ENCODE measurements at places on chromosomes 7 and 10.
A peak's percentile ranks its signal among the peaks of the same experiment; 100 is the strongest.

GRCh38 chr7:86328801-86329433 is 314.8 kb upstream of the GRM3 start:
- DNase-seq: no peak

- DNase-seq: no peak
These were observed 32.1 kb upstream of the PDSS1 start for GRCh38 chr10:26665080-26666048.

- no peak for DNase-seq
These were observed 37.3 kb downstream of the PLPP4 start for GRCh38 chr10:120494313-120494710.

- no peak for DNase-seq
These were observed 33.6 kb downstream of the ARID5B start for GRCh38 chr10:61935077-61935476.

GRCh38 chr10:112953174-112954159 is 3.4 kb downstream of the TCF7L2 start:
- no peak for DNase-seq

DNA sequence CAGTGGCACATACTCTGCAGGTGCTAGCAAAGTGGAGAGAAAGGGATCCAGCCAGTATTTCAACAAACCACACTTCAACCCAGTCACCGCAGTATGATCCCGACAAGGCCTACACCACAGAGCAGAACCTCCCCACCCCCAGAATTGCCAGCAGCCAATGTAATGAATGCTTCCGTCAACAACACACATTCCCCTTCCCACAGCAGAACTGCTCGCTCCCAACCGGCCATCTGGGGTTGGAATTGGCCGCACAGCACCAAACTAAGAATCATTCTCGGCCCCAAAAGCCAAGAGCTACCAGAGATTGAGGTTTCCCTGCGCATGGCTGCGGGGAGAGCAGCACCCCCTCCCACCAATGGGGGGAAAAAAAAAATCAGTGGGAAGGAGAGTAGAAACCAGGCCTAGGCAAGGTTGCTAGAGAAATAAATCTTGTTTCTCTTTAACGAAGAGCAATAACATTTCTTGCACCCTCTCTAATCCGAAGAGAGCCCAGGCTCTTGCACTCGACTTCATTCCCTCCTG is 1.1 kb downstream of the WASL start:
- DNase-seq: peak; percentile 65

- no peak for DNase-seq
These were observed 294.4 kb upstream of the NPVF start for GRCh38 chr7:25522727-25523126.

GRCh38 chr7:48101968-48102367 is 12.9 kb downstream of the UPP1 start:
- no peak for DNase-seq

DNA sequence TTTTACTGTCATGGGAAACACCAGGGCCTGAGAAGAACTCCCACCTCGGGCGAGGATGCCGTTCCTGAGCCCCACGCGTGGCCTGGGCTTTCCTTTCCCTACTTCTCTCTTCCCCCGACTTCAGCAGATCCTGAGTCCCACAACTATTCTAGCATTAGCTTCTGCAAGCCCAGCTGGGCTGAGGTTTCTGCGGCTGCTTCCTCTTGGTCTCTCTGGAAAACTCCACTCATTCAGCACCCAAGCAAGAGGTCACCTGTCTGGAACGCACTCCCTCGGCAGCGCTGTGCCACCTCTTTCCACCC is 761 bp upstream of the DOCK1 start:
- no peak for DNase-seq

GRCh38 chr10:73262105-73262730 is 9.8 kb upstream of the MRPS16 start:
- no peak for DNase-seq

DNA sequence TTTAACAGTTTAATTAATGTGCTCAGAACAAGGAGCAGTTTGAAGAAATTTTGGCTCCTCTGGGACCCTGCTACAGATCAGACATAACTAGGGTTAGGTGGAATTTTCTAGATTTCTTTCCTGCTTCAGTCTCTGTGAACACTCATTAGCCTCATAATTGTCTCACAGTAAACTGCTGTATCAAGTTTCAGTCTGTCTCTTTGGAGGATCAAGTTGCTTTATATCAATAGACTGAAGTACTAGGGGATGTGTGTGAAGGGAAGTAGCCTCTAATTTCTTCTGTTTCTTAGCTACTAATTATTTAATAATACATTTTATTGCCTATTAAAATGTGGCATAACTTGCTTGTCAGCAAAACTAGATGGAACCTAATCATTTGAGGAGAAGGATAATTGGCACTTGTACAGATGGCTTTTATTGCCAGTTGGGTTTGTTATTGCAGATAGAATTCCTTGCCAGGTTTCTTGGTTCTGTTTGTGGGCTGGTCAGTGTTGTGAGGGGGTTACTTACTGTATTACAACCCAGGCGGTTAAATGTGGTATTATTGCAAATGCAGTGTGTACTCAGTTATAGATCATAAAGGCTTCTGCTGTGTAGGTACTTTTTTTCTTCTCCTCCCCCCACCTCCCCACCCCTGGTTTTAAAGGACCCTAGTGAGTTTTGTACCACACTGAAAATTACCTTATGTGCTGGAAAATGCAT is 758.0 kb downstream of the AUTS2 start:
- DNase-seq: no peak

- DNase-seq: no peak
These were observed 302.0 kb downstream of the TFEC start for GRCh38 chr7:115728518-115728917.

GRCh38 chr10:112026438-112026837 is 157.1 kb downstream of the GPAM start:
- no peak for DNase-seq

- no peak for DNase-seq
These were observed 90.3 kb downstream of the GLCCI1 start for GRCh38 chr7:8058852-8059251.

DNA sequence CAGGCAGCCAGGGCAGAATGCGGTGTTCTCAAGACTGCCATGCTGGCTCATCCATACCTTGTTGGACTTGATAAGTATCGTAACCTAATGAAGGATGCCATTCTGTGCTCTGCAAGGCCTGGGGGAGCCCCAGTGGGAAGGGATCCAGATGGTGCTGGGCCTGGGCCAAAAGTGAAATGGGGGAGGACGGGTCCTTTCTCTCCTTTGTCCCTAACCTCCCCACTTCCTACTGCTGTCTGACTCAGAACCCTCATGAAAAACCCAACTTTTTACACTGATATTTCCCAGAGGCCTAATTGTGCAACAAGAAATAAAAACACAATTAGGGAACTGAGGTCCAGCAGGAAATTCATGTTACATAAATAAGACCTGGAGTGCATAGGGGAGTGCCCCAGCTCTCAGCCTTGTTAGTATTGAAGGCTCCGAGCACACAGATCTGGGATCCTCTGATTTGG is 193.7 kb upstream of the SVIL start:
- DNase-seq: no peak

DNA sequence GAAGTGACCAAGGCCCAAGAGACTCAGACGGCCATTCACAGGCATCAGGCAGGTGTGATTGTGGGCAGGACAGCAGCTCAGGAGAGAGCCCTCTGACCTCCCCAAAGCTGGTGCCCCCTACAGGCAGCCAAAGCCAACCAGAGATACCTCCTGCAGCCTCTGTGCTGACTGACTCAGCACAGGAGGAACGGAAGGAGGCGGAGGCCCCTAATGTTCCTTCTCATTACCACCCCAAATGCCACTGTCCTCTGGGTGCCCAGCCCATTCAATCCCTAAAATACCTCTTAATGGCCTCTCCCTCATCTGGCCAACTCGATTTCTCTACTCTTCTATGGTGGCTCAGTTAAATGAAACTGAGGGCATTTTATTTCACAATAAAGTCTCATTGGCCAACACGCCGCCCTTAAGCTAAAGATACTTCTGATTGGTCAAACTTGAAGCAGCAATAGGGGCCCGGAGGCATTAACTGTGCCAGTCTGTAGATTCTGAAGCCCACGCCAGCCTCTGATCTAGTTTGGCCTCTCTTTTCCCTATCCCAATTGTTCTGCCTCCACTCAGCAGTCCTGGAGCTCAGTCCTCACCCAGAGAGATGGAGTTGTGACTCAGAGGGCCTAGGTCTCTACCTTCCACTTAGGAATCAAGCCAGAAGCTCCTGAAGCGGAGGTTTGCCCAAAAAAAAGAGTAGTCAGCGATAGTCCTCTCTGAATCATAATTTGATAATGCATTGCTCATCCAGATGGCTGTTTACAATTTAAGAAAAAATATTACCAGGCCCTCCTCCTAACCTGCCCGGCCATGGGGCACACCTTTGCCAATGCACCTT is 1.2 kb downstream of the CYREN start:
- DNase-seq: peak; percentile 42

DNA sequence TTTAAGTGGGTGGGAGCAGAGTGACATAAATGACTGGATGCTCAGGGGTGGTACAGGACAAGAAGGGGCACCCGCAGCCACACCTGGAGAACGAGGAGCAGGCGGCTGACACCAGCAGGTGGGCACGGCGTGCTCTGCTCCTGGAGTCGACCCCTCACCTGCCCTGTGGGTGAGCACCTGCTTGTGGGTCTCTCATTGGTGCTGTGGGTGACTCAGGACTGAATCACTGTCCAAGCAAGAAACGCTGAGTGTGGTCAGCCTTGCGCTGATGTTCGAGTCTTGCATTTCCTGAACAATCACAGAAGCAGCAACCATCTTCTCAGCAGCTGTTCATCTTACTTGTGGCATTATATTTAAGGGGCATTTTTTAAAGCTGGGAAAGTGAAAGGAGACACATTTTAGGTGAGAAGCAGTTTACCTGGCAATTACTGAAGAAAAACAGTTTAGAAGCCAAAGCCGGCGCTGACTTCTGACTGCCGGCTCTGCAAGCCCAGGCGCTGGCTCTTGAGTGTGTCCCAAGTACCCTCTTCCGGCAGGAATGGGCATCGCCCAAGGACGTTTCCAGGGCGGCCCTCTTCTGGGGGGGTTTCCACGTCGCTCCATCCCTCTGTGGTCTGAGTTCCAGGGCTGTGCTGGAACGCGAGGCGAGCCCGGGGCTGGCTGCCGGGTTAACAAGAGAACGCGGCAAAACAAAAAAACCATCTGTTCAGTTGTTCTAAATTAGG is 145.2 kb upstream of the PFKP start:
- DNase-seq: no peak

DNA sequence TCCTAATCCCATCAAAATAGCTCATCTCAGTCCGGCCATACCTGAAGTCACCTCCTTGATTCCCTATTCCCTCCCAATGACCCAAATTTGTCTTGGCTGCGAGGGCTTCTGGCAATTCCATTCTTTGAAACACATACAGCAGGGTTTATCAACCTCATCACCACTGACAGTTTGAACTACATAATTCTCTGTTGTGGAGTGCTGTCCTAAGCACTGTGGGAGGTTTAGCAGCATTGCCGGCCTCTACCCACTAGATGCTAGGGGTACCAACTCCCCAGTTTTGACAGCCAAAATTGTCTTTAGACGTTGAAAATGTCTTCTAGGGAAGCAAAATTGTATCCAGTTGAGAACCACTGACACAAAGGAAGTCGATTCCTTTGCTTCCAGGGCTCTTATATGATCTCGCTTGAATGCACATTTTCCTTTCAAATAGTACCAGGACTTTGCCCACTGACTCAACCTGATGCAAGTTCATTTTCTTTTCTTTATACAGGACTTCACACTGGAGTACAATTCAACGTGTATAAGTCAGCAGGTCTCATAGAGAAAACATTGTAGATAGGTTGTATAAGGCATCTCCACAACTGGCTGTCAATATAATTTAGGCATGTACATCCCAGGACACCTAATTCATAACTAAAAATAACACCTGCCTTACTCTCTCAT is 133.3 kb downstream of the STRA8 start:
- no peak for DNase-seq

GRCh38 chr10:31129271-31129670 is 97.6 kb upstream of the ZNF438 start:
- peak; percentile 44 for DNase-seq

- DNase-seq: no peak
These were observed 11.8 kb downstream of the TTYH3 start for GRCh38 chr7:2643386-2644219.

DNA sequence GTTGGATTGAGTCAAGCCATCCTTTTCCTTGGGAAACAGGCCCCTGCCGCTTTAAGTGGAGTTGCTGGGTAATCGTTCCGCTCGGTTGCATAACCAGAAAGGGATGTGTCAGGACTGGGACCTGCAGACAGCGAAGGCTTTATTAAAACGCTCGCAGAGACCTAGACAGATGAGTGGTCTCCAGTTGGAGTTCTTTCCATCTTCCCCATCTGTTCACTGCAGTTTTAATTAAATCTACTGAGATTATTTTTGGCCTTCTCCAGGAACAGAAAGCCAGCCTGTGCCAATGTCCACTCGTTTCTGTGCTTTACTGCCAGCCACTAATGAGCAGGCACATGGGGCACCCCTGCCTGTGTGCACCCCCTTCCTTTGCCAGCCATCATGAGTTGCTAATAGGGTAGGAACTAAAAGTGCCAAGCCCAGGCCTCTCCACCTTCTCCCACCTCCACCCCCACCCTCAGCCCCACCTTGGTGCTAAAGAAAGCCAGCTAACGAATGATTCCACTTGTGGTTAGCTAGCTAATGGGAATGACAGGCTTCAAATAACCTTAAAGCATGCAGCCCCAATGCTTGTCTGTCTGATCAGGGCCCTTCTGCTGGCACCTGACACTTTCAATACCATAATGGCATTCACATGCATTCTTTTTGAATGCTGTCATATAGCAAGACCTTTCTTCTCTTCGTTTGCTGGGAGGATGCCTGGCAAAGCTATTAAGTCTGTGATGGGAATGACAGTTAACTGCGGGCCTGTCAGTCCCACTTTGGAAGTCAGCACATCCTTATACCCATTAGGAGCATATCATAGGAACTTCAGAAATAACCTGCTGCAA is 556.8 kb upstream of the GALNT17 start:
- DNase-seq: no peak

GRCh38 chr7:116327752-116328151 is 117.4 kb downstream of the TES start:
- peak; percentile 37 for DNase-seq

DNA sequence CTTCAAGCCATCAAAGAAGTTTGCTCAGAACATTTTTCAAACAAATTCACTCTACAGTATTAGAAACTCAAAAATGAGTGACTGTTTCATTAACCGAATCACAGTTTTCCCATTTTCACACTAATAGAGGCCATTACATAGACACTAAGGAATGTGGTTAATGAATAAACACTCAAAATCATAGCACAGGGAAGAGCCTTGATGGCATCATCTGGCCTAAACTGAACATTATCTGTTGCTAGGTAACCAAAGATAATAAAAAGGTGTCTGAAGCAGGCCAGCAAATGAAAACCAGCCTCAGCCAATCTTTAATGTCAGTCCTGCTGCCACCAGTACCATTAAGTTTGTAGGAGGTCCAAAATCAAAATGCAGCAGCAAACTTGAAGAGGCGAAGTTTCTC is 492.4 kb upstream of the STEAP1 start:
- no peak for DNase-seq

GRCh38 chr7:87506246-87507180 is 31.0 kb upstream of the ABCB4 start:
- no peak for DNase-seq

DNA sequence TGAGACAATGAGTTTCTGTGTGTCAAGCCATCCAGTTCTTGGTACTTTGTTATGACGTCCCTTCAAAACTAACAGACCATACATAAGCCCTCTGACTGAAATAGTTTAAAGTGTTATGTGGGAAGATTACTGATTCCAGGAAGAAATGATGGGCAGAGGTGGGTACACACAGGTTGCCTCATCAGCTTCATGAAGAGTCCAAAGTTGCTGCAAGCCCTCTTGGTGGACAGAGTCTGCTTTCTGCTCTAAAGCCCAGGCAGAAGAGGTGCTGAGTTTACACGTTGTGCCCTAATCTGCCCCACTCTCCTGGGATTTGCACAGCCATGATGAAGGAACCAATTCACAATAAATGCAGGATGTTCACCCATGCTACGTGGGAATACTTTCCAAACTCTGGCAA is 187.4 kb downstream of the PARD3 start:
- DNase-seq: no peak
